ENCODE measurements at places on chromosomes 4 and X.

- no peak for DNase-seq
These were observed 33.7 kb downstream of the USP53 start for GRCh38 chr4:119246177-119246733.

DNA sequence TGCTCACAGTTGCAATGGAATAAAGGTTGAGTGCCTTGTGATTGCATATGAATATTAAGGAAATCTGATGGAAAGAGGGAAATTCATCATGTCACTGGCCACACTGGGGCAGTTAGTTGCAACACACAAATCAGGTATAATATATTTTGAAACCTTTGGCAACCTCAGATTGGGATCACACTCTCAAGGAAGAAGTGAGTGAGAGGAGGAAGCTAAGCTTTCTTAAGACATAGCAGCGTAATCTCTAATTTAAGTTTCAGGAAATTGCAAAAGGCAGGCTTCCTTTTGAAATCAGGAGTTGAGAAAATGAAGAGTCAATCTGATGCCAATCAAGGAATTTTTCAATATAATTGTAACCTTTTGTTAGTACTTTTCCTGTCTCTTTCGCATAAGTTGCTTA, 12.3 kb upstream of the CLTRN start:
- DNase-seq = no peak

DNA sequence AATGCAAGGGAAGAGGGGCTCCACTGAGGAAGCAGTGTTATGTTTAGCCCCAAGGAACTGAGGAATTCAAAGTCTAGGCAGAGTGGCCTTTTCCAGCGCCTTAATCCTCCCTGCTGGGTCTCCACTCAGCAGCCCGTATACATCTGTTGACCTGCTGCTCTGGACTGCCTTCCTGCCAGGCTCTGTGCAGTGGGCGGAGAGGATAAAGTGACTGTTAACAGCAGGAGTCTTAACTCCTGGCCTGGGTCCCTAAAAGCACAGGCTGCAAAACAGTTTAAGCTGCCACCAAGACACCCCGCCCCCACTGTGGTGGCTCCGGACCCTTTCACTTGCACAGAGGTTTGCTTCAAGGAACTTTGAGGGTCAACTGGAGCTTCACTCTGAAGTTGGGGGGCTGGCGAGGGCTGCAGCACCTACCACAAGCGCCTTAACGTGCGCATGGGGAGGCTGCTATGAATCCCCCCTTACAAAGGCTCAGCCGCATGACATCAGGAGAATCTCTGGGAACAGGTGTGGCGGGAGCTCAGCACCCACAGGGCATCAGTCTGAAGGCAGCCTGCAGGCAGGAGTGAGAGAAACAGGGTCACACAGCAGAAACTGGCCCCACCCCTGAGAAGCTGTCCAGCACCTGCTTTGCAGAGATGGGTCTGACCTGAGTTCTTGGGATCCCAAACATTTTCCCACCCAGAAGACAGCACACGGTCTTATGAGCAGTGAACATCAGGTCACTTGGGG, 358.2 kb upstream of the GATB start:
- DNase-seq = no peak

DNA sequence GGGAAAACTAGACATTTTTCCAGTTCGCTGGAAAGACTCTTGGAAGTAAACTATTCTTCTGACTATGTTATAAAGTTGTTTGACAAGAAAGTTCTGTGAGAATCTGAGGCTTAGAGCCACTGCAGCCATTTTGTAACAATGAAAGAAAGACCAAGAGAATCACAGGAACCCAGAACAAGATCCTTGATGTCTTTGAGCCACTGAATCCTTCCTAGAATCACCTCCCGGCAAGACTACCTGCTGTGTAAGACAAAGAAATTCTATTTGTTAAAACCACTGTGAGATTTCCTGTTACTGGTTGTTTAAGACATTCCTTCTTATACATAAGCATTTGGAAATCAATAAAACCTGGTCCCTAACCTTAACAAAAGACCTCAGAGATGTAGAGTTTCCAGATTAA, 175.7 kb upstream of the RASGEF1B start:
- no peak for DNase-seq

GRCh38 chr4:122052677-122053076, 99.5 kb upstream of the BLTP1 start:
- no peak for DNase-seq

GRCh38 chr4:158817562-158818296, 48.9 kb downstream of the FNIP2 start:
- DNase-seq = no peak

GRCh38 chrX:115390078-115390477, 100.6 kb downstream of the LUZP4 start:
- no peak for DNase-seq

DNA sequence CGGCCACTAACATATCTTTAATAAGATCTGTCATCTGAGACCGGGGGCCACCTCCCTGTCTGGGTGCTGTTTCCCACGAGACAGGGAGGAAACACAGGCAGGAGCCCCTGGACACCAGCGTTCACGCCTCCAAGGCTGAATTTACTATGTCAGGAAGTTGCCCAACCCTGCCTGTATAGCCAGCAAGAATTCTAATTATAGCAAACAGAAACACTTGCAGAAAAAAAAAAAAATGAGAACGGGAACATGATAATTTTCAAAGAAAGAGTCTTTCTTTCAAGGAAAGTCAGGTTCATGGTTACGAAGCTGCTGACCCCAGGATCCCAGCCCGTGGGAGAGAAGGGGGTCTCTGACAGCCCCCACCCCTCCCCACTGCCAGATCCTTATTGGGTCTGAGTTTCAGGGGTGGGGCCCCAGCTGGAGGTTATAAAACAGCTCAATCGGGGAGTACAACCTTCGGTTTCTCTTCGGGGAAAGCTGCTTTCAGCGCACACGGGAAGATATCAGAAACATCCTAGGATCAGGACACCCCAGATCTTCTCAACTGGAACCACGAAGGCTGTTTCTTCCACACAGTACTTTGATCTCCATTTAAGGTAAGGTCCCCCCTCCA, at the start of gene IL3RA:
Gene IL3RA, plus strand, starts transcription at position 455 of the 613 bp plus-strand sequence. CDS start 4,981 bp downstream, outside the sequence.
- peak; percentile 58 for DNase-seq

DNA sequence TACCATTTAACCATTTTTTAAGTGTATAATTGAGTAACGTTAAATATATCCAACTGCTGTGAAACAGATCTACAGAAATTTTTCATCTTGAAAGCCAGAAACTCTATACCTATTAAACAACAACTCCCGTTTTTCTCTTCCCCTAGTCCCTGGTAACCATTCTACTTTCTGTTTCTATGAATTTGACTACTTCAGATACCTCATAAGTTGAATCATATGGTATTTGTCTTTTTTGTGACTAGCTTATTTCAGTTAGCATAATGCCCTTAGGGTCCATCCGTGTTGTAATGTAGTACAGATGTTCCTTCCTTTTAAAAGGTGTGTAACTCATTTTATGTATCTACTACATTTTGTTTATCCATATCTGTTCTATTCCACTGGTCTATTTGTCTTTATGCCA, 48.7 kb downstream of the STAG2 start:
- DNase-seq = peak; percentile 8

GRCh38 chr4:183441276-183441675, 3.2 kb upstream of the CDKN2AIP start:
- no peak for DNase-seq

- no peak for DNase-seq
These were observed 43.2 kb downstream of the QDPR start for GRCh38 chr4:17468619-17469221.

DNA sequence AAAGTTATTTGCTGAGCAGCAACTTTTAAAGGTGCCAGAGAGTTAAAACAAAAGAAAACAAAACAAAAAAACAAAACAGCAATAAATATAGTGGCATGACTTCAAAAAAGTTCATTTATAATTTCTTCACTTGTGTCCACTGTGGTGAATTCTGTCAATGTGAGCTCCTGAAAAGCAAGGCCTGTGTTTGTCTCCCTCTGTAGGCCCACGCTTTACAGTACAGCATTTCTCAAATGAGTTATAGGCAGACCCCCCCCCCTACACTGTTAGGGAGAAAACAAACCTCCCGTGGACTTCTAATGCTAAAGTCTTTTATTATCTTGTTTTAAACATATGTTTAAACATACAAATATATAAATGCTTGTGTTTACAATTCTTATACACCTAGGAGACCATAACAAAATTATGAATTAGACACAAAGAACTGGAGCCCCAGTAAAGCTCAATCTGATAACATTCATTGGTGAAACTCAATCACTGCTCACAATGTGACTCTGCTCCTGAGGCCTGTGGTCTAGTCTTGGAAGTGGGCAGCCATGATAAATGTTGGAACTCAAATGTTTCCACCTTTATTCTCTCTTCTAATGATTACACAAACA, 47.0 kb upstream of the SCOC start:
- DNase-seq = peak; percentile 9

DNA sequence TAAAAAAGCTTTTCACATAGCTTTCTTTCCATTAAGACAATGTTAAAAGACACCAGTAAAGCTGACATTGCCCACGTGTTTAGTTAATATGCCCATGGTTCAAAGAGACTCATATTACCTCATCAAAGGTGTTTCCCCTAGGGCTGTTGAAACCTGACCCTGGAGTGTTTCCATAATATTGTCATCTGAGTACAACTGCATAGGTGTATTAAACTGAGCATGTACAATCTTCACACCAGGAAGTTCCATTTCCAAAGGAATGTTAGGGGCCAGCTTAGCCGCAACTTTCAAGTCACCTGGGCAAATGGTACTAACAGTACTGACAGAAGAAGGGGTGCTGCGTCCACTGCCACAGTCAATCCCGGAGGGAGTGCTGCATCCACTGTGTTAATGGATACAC, 27.1 kb downstream of the PDLIM3 start:
- DNase-seq = no peak

- DNase-seq = peak; percentile 73
These were observed 62.2 kb downstream of the ANXA3 start for GRCh38 chr4:78613522-78614321.

DNA sequence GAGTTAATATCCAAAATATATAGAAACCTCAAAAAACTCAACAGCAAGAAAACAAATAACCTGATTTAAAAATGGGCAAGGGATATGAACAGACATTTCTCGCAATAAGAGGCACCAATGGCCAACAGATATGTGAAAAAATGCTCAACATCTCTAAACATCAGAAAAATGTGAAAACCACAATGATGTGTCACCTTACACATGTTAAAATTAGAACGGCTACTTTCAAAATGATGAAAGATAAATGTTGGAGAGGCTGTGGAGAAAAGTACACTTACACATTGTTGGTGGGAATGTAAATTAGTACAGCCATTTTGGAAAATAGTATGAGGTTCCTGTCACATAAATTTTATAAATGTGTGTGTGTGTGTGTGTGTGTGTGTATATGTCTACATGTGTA, 731.3 kb downstream of the DMD start:
- no peak for DNase-seq

DNA sequence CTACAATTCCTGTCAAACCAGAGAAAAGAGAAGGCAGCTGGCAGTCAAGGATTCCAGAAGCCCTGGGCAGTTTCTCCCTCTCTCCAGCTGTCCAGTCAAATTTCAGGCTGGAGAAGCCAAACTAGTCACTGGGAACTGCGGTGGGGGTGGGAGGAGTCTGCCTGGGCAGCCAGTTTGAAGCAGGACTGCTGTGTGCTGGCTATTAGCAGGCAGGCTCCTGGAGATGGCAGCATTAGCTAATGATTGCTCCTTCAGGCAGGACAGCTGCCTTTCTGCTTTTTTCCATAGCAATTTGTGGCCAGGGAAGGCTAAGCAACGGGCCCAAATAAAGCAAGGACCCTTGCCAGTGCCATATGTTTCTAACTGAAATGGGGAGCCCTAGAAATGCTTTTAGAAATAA, 44.7 kb upstream of the FGF13 start:
- no peak for DNase-seq

DNA sequence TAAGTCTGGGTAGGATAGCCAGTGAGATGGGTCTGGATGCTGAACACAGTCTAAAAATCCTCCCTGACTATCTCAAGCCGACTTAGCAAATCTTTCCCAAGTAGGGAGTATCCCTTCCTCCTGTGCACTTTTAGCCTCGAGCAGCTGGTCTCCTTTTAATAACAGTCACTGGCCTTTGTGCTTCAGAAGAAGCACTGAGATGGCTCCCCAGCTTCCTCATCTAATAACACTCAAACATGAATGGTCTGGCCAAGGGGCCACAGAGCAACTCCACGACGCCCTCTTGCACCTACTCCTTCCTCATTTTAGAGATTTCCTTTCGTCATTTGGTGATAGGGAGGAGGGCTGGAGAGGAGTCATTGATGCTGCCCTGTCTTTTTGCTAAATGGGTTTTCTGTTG, 78.8 kb upstream of the TMEM150C start:
- DNase-seq = no peak

GRCh38 chr4:152678841-152679240, 956 bp downstream of the TMEM154 start:
- DNase-seq = no peak

DNA sequence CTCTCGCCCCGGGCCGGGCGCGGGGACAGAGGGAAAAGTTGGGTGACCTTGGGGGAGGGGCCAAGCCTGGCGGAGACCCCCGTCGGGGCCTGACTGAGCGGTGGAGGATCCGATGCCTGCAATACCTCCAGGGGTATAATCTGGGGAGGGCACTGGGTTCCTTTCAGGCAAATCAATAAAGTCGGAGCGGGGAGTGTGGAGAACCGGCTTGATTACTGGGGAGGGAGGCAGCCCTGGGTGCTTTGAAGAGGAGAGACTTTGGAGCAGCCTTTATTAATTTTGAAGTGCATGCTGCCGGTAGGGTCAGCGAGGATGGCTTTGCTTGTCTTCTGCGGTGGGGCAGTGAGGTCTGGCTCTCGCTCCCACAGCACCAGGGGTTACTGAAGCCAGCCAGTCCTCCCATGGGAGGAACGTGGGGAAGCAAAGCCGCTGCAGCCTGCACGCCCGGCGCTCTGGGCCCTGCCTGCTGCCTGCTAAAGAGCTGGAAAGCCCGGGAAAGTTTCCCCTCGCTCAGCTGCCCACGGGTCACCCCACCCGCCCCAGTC, 403 bp upstream of the LGI2 start:
- no peak for DNase-seq

DNA sequence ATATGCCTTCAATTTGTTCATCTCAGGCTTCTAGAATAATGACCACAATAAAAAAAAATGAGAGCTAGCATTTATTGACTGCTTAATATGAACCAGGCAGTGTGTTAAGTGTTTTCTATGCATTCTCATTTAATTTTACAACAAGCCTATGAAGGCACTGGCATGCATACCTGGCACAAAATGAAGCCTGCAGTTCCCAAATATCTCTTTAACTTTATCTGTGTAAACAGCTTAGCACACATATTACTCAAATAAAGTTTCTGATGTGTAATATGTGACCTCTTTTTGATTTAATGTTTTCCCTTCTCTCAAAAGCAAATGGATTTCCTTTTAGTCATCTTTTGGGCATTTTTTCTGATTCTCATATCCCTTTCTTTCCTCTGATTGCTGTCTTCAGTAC, 671.8 kb downstream of the PCDH7 start:
- no peak for DNase-seq

DNA sequence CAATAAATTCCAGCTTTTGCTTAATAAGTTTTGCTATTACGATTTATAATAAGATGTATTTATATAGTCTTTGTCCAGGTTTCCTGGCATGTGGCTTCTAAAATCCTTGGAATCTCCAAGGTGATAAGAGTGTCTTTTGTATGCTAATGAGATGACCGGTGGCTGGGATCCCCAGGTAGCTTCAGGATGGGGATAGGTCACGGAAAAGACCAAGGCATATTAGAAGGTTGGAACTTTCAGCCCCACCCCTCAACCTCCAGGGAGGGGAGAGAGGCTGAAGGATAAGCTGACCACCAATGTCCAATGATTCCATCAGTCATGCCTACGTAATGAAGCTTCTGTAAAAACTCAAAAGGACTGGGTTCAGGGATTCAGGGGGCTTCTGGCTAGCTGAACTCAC, 41.7 kb downstream of the SMIM20 start:
- no peak for DNase-seq

- no peak for DNase-seq
These were observed 119.6 kb downstream of the GATB start for GRCh38 chr4:151641167-151641566.

Measured in B cell (primary cell).